SJSA1 (cell line): ENCODE measurements at places on chromosomes 12 and 14. TPM values are rescaled to one million over a fixed set of nuclear protein-coding genes. Genes with fewer than 3 reads are reported as not detected.

DNA sequence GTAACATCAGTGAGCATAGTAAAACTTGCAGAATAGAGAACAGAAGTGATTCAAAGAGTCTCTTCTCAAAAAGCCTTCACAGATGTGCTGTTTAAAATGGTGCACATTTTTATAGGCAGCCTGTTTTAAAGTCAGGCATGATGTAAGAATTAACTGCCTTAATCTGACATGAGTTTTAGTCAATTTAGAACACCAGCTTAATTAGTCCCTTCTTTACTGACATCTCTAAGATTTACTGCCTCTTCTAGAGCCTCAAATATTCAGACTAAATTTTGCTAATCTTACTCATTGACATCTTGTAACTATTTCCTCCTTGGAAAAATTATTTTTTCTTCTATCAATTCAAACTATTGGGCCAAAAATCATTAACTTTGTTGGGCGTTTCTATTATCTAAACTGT is 782.5 kb downstream of the C12orf50 start:
- no peaks in the 10 kb centered on the region for H3K27me3 ChIP-seq
- no peak overlapping the region for H3K27ac ChIP-seq
- H3K4me3 ChIP-seq: no peak overlapping the region

GRCh38 chr14:64755781-64756221 is 51.6 kb downstream of the PLEKHG3 start:
- no peaks in the 10 kb centered on the region for H3K36me3 ChIP-seq
- H3K27me3 ChIP-seq: no peaks in the 10 kb centered on the region
- peaks cover 50% of the 10 kb centered on the region for H3K4me1 ChIP-seq
- H3K4me3 ChIP-seq: no peak overlapping the region
- H3K27ac ChIP-seq: no peak overlapping the region
- DNase-seq: no peak

DNA sequence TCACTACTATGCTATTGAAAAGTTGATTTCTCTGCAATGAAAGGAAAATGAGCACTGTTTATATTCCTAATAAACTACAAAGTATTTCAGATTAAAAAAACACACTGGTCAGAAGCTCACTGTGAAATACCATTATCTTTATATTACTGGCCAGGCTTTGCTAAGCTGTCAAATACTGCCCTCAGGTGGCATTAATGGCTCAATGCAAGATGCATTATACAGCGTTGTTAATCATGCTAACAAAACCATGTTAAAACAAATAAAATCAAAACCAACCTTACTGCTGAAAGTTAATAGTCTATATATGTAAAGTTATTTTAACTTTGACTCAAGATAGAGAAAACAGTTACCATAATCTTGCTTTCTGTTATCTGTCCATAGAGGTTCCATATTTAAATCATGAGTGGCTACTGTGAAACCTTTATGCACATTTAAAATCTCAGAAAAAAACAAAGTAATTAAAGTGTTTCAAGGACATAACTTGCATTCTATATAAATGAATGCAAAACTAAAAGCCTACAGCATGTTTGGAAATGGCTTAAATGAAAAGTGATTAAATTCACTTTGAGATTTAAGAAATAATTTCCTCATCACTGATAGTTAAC is 121.7 kb downstream of the RALGAPA1 start:
- H3K4me3 ChIP-seq: no peak overlapping the region
- H3K36me3 ChIP-seq: peaks cover 3% of the 10 kb centered on the region; the same call in 1 of the 2 replicates
- H3K27ac ChIP-seq: no peak overlapping the region

GRCh38 chr12:59459966-59460660 is 135.7 kb upstream of the SLC16A7 start:
- H3K4me3 ChIP-seq: no peak overlapping the region
- peak overlapping the region; percentile 56 for H3K27ac ChIP-seq
- peak; percentile 40 for DNase-seq

DNA sequence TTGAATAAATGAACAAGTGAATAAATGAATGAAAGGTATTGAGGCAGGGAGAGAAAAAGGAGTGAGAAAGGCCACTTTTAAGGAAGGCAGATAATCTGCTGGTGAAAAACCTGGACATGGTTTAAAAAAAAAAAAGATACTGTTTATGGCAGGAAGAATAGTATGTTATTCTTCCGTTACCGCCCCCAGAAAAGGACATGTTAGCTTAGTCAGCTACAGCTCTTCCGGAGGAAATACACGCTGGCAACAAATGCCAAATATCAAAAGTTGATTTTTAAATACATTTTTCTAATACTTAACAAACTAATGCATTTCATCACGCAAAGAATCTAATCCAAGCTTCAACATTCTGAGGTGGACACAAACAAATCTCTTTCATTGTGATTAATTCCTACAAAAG is 43.2 kb downstream of the SLC5A8 start:
- H3K27me3 ChIP-seq: no peaks in the 10 kb centered on the region
- no peak overlapping the region for H3K27ac ChIP-seq
- H3K4me1 ChIP-seq: no peaks in the 10 kb centered on the region

- H3K27me3 ChIP-seq: no peaks in the 10 kb centered on the region
- no peaks in the 10 kb centered on the region; the same call in none of the 2 replicates for H3K36me3 ChIP-seq
- H3K4me1 ChIP-seq: peaks cover 25% of the 10 kb centered on the region
- H3K27ac ChIP-seq: peak overlapping the region; percentile 45
- no peak for DNase-seq
Measured at GRCh38 chr14:80223696-80224465, 12.6 kb upstream of the DIO2 start.

The TSPAN11 gene
- total RNA-seq: 2.2 and 2.7 TPM in 2 replicates

The COX14 gene
- 49.7 and 62.3 TPM in 2 replicates for total RNA-seq

DNA sequence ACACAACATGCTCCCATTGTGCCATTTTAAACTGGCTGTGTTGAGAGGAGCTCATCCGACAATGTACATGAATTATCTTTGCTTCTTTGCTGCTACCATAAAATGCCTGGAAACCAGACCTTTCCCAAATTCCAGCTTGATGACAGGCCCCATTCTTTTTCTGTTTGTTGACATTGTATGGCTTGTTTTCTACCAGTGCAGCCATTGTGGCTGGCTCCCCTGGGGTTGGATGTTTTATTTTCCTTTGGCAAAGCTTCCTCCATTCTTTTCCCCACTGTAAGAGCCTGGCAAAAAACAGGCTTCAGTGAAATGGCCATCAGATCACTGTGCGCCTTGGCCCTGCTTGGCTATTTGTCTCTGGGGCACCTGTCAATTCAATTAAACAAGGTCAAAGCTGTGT is 532.5 kb downstream of the VRK1 start:
- H3K36me3 ChIP-seq: no peaks in the 10 kb centered on the region
- DNase-seq: peak; percentile 48
- H3K4me1 ChIP-seq: peaks cover 17% of the 10 kb centered on the region
- no peak overlapping the region for H3K4me3 ChIP-seq
